ENCODE measurements at places on chromosomes 12 and 14. TPM values are rescaled to one million over a fixed set of nuclear protein-coding genes. Genes with fewer than 3 reads are reported as not detected.

AVPR1A gene
- 0.56 TPM for polyA plus RNA-seq

GYS2 gene
- polyA plus RNA-seq: not detected

DAO gene
- polyA plus RNA-seq: not detected

DNA sequence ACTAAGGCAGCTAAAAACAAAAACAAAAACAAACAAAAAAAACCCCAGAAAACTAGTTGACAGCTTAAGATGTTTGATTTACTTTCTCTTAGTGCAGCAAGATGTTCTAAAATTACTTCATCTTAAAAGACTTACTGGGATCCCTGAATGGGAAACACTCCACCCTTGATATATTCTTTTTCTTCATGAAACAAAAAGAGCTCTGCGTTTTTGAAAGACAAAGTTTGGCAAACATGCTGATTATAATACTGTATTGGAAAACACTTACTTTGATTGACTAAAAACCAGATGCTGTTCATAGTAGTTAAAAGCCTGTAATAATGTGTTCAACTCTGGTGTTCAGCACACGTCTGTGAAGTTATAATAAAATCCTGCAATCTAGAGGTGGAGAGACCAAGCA, 136.8 kb downstream of the SRGAP1 start:
- DNase-seq: no peak

DNA sequence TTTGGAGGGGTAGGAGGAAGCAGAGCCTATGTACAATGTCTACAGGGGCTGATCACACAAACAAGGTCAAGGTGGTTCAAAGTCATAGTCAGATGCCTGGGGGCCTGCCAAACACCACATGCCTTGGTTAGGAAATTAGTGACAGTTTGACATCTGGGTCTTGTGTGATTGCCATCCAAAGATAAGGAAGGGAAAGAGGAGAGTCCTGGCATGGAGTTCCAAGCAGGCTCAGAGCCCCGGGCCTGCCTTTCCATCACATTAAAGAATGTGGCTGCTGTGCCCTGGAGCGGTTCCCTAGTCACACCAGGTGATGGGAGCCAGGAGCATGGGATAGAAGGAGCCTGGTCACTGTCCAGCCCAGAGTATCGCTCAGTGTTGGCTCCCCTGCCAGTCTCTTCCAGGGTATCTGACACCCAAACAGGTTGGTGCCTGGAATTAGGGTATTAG, 53.6 kb upstream of the BCL2L14 start:
- DNase-seq: no peak

- DNase-seq: no peak
Measured at GRCh38 chr12:96714199-96714598, 192.9 kb upstream of the NEDD1 start.

GRCh38 chr12:93287149-93287548, 90.6 kb upstream of the NUDT4 start:
- no peak for DNase-seq

DNA sequence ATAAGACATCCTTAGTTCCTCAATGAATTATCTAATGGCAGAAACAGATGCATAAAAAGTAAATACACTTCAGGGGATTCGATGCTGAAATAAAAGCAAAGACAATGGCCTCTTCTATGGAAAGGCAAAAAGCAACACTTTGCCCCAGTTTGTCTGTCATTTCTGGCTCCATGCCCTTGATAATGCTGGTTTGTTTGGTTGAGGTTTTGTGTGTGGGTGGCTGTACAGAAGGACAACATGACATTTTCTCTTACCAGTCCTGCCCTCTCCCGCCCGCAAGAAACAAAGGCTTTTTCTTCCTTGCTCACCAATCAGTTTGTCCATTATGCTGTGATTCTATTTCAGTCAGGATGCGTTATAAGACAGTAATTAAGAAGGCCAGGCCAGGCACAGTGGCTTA, 18.1 kb upstream of the WDR89 start:
- DNase-seq: no peak

GRCh38 chr14:34211732-34212131, 250.3 kb downstream of the SPTSSA start:
- no peak for DNase-seq

DNA sequence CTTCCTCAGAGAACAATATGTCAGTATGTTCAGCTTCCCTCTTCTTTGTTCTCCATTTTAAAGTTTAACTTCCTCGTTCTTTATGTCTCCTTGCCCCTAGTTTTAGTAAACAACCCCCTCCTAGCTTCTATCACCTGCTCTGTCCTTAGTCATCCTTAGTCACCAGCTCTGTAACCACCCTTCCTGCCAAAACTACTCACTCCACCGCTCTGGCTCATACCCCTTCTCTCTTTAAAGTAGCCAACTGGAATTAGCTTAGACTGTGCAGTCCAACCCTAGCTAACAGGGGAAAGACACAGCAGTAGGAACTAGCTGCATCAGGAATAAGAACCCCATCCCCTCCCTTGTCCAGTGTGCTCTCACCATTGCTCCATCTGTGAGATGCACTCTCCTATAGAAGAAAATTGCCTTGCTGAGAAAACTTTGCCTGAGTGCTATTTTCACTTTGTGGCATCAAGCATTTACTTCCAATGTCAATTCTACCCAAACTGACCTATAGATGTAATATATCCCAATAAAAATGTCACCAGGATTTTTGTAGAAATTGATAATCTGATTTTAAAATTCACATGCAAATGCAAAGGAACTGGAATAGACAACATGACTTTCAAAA, 603.2 kb downstream of the C12orf50 start:
- DNase-seq: no peak

DNA sequence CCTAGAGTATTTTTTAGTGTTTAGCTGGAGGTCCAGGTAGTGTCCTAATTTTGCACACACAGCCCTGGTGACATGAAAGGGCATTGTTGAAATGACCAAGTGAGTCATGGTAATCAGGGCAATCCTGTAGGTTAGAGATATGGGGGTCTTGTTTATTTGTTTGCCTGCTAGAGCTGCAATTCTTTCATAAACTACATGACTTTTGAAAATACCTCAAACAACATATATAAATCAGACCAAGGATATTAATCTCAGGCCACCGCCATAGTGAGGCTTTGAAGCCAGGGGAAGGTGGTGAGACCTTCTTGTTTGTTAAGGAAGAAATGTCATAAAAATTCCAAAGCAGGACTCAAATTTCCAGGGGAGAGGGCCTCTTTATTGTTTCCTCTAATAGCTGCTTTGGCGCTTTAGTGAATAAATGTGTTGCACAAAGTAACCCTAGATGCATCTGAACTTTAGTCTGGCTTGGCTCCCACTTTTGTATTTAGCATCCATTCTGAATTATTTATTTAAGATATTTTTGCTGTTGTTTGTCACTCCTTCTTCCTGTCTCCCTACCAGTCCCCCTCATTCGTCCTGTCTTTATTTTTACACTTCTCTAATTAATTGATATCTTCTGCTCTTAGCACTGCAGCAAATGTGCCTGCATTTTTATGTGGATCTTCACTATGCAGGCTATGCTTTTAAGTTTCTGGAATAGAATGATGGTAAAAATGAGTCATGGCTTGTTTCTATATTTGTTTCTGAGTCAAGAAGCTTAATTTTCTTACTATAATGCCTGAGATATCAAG, 430.3 kb downstream of the RAD51B start:
- DNase-seq: no peak

DNA sequence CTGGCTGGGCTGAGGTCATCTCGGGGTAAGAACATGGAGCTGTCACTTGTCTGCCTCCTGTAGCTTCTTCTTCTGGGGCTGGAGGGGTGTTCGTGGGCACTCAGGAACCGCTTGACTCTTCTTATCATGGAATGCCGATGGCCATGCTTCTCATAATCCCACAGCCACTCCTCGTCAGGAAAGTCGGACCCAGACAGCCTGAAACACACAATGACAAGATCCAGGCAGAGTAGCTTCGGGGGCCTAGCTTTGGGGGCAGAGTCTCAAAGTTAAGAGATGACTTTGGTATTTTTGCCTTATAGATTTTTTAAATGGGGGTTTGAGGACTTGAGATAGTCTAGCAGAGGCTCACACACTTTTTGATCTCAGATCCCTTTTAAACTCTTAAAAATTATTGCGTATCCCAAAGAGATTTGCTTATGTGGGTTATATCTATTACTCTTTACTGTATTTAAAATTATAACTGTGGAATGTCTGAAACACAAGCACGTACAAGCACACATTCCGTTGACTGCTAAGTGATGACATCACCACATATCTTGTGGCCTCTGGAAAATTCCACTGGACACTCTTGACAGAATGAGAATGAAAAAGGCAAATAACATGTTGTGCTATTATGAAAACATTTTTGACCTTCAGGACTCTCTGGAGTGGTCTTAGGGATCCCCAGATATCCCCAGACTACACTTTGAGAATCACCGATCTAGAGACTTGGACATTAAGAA, 43.3 kb downstream of the BEST3 start:
- no peak for DNase-seq
